ENCODE measurements at places on chromosomes 4 and X. TPM values are rescaled to one million over a fixed set of nuclear protein-coding genes. Genes with fewer than 3 reads are reported as not detected.

The NAP1L5 gene
- total RNA-seq, result 6.2 TPM

The CENPVL2 gene
- not detected for total RNA-seq

The CCNB3 gene
- 0.20 TPM for total RNA-seq

The RPGR gene
- total RNA-seq, result 38.1 TPM

The CCSER1 gene
- total RNA-seq, result 3.0 TPM

The CD40LG gene
- total RNA-seq, result not detected
